Hematopoietic multipotent progenitor cell (in vitro differentiated cells): ENCODE measurements at places on chromosomes 1 and 21.

GRCh38 chr1:43982808-43983207, 3.8 kb downstream of the B4GALT2 start:
- no peak for DNase-seq

- no peak for DNase-seq
Measured at GRCh38 chr1:172384656-172385055, 35.8 kb upstream of the C1orf105 start.

- no peak for DNase-seq
Measured at GRCh38 chr1:50521703-50522102, 98.5 kb upstream of the DMRTA2 start.

- DNase-seq, result no peak
Measured at GRCh38 chr1:35619237-35620121, 21.8 kb downstream of the PSMB2 start.

- DNase-seq, result peak; percentile 68
Measured at GRCh38 chr1:23673086-23673813, 18.4 kb upstream of the RPL11 start.

GRCh38 chr1:241411056-241411775, 54.2 kb upstream of the RGS7 start:
- no peak for DNase-seq

DNA sequence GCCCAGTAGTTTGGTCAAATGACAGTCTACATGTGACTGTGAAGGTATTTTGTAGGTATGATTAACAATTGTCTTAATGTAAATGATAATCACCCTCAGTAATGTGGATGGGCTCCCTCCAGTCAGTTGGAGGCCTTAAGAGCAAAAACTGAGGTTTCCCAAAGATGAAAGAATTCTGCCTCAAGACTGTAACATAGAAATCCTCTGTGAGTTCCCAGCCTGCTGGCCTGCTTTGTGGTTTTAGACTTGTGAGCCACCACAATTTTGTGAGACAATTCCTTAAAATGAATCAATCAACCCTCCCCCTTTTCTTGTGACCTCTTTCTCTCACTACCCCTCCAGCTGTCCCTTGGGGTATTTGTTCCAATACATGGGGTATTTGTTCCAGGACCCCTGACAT, 226.4 kb upstream of the DPYD start:
- DNase-seq, result no peak

DNA sequence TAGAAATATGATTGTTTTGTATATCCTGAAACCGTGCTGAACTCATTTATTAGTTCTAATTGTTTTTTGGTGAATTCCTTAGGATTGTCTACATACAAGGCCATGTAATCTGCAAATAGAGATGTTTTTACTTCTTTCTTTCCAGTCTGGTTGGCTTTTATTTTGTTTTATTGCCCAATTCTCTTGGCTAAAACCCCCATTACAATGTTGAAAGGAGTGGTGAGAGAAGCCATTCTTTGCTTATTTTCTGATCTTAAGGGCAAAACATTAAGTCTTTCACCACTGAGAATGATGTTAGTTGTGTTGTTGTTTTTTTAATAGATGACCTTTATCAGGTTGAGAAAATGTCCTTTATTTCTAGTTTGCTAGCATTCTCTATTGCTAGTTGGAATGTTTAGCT, 157.3 kb downstream of the NTMT2 start:
- no peak for DNase-seq

DNA sequence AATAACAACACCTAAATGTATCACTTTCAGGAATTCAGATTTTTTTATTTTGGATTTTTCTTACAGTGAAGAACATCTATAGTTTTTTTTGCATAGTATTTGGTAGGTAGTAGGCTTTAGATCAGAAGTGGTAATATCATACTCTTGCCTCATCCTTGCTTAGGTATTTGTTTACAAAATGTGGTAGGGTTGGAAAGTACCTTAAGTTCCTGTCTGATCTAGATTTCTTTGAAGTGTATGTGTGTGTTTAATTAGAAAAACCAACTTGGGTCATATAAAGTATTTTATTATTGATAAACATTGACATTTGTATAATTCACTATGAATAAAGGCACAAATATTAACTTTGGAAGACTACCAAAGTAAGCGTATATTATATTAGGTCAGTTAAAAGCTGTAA, 85.3 kb upstream of the GPR88 start:
- DNase-seq, result no peak

DNA sequence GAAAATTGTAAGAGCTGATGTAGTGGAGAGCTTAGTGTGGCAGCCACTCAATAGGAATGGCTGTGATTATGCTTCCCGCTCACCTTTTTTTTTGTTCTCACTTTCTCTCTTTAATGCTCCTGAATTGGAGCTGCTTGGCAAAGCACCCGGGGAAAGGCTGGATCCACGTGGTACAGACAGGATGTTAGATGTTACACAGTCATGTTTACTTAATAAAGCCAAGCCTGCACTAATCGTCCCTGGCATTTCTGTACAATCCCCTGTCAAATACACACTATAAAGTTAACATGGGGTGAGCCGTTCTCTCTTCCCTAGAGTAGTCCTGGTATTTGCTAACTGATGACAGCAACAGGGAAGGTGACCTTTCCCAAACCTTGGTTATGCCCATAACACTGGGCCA, 187.8 kb downstream of the ZSCAN20 start:
- no peak for DNase-seq

- no peak for DNase-seq
Measured at GRCh38 chr1:77889671-77890070, 1.2 kb downstream of the NEXN start.

DNA sequence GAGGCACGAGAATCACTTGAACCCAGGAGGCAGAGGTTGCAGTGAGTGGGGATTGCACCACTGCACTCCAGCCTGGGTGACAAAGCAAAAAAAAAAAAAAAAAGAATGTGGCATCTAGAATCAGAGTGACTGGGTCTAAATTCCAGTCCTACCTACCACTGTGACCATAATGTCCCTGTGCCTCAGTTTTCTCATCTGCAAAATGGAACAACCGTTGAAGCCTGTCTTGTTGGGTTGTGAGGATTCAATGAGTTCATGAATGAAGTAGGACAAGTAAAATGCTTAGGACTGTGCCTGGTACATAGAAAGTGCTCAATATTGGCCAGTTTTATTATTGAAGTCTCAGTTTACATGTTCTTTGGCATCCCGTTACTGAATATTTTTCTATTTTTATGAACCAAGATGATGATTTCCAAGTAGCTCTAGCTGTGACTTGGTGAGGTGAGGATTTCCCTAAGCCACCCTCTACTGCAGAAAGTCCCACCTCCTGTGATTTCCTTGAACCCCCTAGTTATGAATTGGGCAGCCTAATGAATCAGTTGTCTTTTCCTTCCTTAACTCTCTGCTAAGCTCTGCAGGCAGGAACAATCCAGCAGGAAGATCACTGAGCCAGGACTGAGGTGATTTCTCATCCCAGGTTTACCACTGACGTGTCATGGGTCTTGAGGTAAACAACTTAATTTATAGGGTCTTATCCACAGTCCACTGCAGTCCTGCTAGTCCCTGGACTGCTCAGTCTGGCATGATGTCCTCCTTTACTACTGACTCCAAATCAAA, 18.9 kb upstream of the MEAF6 start:
- DNase-seq, result no peak

DNA sequence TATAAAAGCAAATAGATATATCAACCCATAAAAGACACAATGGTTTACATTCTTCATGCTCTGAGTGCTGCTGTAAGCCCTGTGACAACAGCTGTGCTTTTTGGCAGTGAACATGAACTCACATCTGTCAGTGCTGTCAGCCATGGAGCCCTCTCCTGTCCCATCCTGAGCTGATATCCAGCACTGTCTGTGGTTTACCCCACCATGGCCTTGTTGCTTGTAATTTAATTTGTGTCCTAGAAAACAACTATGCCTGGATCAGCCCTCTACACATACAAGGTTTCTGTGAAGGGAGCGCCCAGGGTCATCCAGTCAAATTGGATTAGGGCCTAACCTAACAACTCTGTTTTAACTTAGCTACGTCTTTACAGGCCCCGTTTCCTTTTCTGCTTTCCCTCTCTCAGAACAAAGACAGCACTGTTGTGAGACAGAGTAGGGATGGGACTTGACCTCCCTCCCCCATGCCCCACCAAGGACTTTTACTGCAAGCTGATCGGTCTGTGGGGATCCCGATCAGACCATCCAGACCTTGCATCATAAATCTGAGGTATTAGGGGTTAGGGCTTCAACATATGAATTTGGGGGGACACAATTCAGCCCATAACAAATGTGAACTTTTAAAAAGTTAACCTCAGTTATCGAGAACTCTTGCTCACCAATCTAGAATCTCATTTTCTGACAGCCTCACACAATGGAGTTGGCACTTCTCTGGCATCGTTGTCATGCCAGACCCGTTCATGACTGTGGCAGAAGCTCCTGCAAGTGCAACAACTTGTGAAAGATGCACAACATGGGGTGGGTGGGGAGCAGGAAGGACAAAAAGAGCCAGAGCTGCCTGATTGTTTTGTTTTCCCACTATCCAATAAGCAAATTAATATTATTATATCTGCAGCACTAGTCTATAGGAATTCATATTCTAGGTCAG, 16.4 kb upstream of the SLC44A3 start:
- DNase-seq, result no peak

DNA sequence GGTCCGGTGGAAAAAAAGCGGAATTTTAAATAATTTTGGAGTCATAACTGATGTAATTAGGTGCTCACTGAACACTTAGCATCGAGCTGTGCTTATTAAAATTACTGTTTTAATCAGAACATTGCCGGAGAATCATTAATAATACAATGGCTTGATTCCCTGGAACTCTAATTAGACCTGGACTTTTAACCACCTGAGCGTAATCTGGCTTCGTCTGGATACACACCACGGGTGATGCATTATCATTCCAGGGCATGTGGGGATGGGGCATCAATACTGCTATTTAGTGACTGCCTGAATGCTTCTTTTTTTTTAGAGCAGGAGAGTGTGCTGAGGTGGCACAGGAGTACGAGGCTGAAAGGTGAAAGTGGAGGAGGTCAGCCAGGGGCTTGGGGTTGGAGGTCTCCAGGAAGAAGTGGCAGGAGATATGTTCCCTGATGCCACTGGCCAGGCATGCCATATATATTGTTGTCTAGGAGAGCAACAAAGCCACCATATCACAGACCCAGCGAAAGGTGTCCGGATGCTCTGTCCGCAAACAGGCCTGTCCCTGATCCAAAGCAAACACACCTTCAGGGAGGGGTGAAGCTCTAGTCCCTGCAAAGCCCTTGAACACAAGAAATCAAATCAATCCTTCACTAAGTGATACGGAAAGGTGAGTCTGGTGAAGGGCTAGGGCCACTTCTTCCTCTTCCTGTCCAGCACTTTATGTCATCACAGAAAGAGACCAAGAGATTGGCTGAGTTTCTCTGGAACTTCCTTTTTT, 125.2 kb downstream of the PLXNA2 start:
- no peak for DNase-seq

DNA sequence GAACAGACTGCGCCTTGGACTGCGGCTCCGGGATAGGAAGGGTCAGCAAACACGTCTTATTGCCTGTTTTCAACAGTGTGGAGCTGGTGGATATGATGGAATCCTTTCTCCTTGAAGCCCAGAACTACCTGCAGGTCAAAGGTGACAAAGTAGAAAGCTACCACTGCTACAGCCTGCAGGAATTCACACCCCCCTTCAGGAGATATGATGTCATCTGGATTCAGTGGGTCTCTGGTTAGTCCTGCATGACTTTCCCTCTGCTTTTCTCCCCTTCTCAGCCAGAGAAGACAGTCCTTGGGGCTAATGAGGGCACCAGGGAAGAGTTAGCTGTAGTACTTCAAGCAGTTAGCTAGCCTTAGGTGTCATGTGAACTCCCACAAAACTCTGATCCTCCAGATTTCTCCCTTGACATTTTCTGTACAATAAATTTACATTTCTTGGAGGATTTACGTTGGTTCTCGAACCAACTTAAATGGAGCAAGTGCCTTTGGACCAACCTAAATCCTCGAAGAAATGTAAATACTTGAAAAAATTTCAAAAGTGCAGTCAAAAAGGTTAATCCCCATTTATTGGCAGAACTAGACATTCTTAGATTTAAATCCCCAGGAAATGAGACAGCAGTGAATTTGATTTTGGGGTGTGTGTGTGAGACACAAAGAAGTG, 20.9 kb downstream of the NTMT2 start:
- no peak for DNase-seq

DNA sequence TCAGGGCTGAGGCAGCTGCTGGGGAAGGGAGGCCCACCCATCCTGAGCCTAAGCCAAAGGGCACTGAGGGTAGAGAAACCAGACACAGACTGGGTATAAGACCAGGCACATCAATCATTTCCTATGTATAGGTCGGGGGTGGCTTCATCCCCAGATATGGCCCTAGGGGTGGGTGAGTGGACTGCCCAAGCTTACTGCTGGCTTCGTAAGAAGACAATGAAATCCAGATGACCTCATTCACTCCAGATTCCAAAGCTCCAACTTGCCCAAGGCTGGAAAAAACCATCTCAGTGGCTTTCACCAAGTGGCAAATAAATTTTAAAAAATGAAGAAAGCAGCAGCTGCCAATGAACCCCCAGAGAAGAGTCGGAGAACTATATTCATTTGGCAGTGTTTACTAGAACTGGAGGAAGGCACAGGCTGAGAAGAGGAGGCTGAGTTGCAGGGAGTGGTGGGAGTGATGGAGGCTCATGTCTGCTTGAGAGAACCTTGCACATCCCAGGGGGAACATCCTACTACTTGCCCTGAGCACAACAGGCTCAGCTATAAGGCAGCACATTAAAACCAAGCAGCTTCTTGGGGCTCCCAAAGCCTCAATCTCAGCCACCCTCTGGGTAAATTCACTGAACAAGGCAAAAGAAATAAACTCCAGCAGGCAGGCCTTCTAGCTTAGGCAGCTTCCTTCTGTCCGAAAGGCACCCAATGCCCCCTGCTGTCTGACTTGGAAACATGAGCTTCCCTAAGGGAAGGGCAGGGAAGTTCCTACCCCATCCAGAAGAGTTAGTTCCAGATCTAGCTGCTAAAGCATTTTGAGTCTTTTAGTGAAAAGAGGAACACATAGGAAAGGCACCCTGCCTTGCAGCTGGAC, 14.1 kb downstream of the PEA15 start:
- DNase-seq, result no peak

- no peak for DNase-seq
Measured at GRCh38 chr1:23564529-23565122, 5.3 kb upstream of the ID3 start.

GRCh38 chr1:53944469-53945182, 873 bp downstream of the IFT25 start:
- DNase-seq, result no peak

DNA sequence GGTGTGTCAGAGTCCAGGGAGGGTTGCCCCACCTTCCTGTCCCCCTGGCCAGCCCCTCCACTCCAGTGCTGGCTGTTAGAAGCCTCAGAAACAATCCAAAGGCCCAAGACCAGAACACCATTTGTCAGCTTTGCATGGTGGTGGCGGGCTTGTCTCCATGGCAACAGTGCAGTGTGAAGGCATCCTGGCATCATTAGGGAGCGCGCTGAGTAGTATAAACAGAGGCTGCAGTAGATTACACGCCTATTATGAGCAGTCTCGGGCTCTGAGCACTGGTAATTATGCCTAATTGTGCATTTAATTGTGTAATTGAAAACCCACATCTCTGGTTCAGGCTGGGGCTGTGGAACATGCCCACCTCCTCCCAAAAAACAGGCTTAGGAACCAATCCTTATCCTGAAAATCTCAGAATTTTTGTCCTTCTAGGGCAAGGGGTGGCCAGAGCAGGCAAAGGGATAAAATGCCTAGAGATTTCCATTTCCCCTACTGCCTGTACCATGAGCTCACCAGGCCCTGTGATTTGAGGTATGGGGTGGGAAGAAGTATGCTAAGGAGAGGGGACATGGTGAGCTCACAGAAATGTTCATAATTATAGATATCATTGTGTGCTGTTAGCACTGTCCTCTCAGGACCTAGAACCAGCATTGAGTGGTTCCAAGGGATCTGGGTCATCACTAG, 11.7 kb downstream of the NKAIN1 start:
- DNase-seq, result no peak

GRCh38 chr1:179824265-179824664, 53.3 kb downstream of the TOR1AIP2 start:
- DNase-seq, result no peak

- no peak for DNase-seq
Measured at GRCh38 chr21:31289702-31290101, 54.4 kb downstream of the TIAM1 start.
